ENCODE measurements at places on chromosomes 11 and 22. TPM values are rescaled to one million over a fixed set of nuclear protein-coding genes. Genes with fewer than 3 reads are reported as not detected.

DNA sequence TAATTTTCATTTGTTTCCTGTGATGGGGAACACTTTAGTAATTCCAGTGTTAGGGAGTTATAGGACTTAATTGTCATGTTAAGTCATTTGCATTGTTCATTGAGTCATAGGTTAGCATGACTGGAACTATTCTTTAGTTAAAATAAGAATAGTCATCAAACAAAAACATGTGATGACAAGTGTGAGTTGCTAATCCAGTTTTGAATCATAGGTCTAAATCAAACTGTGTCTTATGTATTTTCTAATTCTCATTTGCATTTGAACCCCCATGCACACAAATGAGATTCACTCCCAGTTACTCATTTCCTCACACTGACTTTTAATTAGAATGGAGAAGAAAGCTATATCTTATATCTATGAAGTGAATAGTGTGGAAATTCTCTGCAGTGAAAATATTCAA lies 405.6 kb downstream of the LRRC4C start:
- no peak for DNase-seq

DNA sequence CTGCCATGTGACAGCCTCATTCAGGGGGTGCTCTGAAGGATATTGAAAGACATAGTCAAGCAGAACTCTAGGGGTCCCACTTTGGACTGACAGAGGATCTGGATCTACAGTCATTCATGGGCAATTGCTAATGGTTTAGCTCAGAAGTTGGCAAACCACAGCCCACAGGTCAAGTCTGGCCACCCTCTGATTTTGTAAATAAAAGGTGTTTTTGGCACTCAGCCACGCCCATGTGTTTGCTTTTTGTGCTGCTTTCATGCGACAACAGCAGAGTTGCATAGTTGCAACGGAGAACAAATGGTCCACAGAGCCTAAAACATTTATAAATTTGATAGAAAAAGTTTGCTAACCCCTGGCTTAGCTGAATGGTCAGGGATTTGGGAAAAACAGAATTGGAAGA lies 41.7 kb downstream of the RPS6KA4 start:
- DNase-seq: no peak

The PDE2A gene
- 0.14 TPM for total RNA-seq

- no peak for DNase-seq
Observed at GRCh38 chr11:134559602-134559962, 147.5 kb upstream of the B3GAT1 start.
